ENCODE measurements at places on chromosomes 7 and 10. TPM values are rescaled to one million over a fixed set of nuclear protein-coding genes. Genes with fewer than 3 reads are reported as not detected.

INSYN2A gene
- total RNA-seq, result not detected

DNA sequence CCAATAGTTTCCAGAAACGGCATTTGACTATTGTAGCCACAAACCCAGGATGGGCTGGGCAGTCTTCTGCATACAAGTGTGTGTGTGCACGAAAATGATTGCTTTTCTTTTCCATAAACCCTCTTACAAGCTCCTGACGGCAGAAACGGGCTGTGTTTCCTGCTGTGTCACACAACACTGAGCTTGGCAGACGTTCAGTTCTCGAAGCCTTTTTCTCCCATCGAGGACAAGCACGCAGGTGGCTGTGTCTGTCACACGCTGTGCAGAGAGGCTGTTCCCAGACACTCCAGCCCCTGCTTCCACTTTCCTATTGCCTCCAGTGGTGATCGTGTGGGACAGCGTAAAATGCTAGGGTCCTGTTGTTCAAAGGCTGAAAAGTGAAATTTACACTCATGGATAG is 32.1 kb downstream of the RBAK start:
- no peak for DNase-seq

DNA sequence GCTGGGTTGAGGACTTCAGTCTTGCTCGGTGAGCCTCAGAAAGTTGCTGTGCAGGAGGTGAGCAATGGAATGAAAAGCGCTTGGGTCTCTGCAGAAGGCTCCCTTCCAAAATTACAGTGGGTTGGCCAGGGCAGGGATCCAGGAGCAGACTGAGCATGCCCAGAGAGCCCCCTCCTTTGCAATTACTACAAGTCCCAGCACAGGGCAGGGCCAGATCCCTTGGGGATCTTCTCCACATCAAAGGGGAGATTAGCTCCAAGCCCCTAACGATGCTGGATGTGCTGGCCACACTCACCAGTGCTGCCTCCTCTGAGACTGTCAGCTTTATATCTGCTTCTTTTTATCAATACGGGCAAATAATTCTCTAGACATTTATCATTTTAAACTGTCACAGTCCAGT is 337.5 kb downstream of the RPS24 start:
- DNase-seq, result no peak

RBP3 gene
- not detected for total RNA-seq

GRCh38 chr7:117621075-117621618 is 141.3 kb downstream of the CFTR start:
- DNase-seq, result no peak

GRCh38 chr7:42244828-42245227 is 7.8 kb upstream of the GLI3 start:
- DNase-seq, result no peak

GRCh38 chr7:3043544-3044371 is at the start of gene CARD11:
CARD11 (minus strand) TSS chr7:3043867; CDS start chr7:2958506, 85,361 bp downstream.
- peak; percentile 74 for DNase-seq

GRCh38 chr7:121352323-121352722 is 23.5 kb downstream of the WNT16 start:
- DNase-seq, result no peak

DNA sequence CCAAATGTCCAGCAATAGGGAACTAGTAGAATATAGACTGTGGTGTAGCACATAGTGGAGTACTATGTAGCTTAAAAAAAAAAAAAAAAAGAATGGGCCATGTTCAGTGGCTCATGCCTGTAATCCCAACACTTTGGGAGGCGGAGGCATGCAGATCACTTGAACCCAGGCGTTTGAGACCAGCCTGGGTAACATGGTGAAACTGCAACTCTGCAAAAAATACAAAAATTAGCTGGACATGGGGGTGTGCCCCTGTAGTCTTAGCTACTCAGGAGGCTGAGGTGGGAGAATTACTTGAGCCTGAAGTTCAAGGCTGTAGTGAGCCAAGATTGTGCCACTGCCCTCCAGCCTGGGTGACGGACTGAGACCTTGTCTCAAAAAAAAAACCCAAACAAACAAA is 64.4 kb downstream of the CHN2 start:
- DNase-seq, result no peak
